ENCODE measurements at places on chromosomes 3 and 15. TPM values are rescaled to one million over a fixed set of nuclear protein-coding genes. Genes with fewer than 3 reads are reported as not detected.
A peak's percentile ranks its signal among the peaks of the same experiment; 100 is the strongest.

DNA sequence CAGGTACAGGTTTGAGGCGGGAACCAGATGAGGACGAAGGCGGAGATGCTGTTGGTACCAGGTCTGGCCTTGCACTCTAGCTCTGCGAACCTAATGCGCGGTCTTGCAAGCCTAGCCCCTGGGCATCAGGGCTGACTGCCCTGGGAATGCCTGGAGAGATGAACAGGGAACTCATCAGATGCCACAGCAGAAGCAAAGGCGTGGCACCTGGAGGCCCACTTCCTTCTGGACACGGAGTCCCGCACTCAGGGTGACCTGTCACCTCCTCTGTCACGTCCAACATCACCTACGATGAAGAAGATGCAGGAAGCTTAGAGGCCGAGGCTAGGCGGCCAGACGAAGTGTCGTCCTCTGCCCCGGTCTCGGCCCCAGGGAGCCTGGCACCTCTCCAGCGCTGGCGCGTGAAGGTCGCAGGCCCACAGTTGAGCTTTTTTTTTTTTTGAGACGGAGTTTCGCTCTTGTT is 9.4 kb downstream of the RPLP1 start:
- peak overlapping the region; percentile 87 for H3K4me3 ChIP-seq
- no peaks in the 10 kb centered on the region for H3K27me3 ChIP-seq
- peak overlapping the region; percentile 87 for H3K27ac ChIP-seq
- H3K4me1 ChIP-seq = peaks cover 21% of the 10 kb centered on the region
- H3K36me3 ChIP-seq = peaks cover 1% of the 10 kb centered on the region

Gene STRA6
- not detected for total RNA-seq

DNA sequence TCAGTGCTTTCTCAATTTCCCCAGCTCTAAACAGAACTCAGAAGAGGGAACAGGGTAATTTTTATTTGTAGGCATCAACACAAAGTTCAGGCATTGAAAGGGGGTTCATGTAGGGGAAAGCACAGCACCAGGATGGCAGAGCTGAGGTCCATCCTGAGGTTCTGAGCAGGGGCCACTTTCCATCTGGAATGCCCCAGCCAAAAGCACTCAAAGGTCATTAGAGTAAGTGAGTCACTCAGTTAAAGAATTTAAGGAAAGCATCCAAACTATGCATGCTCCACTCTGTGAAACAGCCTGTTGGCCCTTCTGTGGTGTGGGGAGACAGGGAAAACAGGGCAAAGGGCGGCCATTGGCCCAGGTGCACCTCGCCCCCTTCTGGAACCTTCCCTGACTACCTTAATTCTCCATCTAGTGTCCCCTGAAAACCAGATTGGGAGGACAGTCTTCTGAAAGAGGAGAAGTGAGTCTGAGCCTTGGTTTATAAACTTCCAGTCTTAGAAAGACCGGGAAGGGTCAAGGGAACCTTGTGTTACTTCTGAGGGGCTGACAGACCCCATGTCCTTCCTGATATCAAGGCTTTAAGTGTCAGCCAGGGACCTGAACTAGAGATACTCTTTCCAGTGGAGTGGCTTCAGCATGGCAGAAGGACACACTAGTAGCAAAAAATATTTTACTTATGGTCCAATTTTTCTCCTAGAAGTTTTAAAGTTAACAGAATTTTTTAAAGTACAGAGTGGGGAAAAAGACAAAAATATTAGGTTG is 133.3 kb downstream of the MYLK start:
- H3K36me3 ChIP-seq = no peaks in the 10 kb centered on the region
- no peak for DNase-seq
- H3K27ac ChIP-seq = no peak overlapping the region
- H3K4me3 ChIP-seq = no peak overlapping the region

Gene CYP11A1
- total RNA-seq = not detected

DNA sequence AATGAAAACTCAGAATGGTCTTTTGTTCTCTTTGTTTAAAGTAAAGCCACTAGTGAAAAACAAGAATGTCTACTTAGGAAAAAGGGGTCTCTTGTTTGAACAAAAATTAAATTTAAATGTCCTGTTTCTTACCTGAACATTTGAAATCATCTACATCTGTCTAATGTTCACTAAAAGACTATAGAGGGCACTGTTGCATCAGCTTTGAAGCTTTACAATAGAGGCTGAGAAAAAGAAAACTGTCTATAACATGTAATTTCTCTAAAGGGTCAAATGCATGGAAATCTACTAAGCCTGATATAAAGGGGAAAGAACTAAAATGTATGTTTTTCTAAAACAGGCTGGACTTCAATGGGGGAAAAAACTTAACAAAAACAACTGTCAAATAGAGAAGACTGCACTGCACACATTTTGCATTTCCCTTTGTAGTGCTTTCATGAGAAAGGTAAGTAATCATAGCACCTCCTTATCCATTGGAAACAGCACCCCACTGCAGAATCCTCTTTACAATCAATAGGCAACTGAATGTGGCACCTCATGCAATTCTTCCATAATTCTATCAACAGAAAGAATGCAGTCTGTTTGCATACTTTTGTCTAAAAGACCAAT is 26.3 kb downstream of the DPH6 start:
- no peak for DNase-seq
- H3K4me3 ChIP-seq = no peak overlapping the region
- H3K36me3 ChIP-seq = no peaks in the 10 kb centered on the region
- no peaks in the 10 kb centered on the region for H3K27me3 ChIP-seq

Gene TCTA
- total RNA-seq = 9.5 TPM

Gene CLRN1
- not detected for total RNA-seq

DNA sequence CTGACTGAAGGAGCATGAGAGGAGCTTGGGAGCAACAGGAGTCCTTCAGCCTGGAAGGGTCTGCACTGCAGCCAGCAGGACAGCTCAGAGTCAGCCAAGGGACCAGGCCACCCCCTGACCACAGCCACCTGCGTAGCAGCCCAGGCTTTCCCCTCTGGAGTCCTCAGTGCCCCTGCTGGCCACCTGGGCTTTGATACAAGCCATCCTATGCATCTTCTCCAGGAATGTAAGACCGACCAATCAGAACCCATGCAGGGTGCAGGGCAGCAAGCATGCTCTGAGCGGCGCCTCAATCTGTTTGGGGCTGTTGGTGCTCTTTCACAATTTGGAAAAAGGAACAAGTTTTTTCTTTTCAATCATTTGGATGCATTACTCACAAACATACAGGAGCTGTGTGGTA is 52.0 kb downstream of the DZIP1L start:
- peaks cover 6% of the 10 kb centered on the region for H3K4me1 ChIP-seq
- peaks cover 1% of the 10 kb centered on the region for H3K27me3 ChIP-seq

DNA sequence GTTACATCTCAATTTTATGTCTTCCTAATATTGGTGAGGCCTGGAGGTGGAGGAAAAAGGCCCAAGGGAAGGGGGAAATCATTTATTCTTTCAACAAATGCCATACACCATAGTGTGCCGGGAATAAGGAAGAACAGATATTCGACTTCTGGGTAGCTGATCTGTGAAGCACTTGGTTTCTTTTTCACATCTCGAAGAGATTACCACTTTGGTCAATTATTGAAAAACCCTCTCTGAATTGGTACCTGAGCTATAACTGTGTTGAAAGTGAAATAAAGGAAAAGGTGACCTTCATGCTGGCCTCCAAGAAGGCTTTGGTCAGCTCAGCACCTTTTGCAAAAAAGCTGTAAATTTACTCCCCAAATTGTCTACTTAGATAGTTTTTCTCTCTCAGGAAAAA is 14.2 kb upstream of the MB21D2 start:
- no peaks in the 10 kb centered on the region for H3K4me1 ChIP-seq
- H3K4me3 ChIP-seq = no peak overlapping the region
- H3K27me3 ChIP-seq = peaks cover 5% of the 10 kb centered on the region
- H3K27ac ChIP-seq = no peak overlapping the region
- no peaks in the 10 kb centered on the region for H3K36me3 ChIP-seq
- DNase-seq = no peak

Gene SLC9C1
- not detected for total RNA-seq
